ENCODE measurements at places on chromosomes 11 and 22. TPM values are rescaled to one million over a fixed set of nuclear protein-coding genes. Genes with fewer than 3 reads are reported as not detected.

- no peak overlapping the region for H3K27ac ChIP-seq
- DNase-seq, result no peak
- no peaks in the 10 kb centered on the region for H3K27me3 ChIP-seq
Observed at GRCh38 chr11:64791781-64792291, 11.2 kb downstream of the MAP4K2 start.

DNA sequence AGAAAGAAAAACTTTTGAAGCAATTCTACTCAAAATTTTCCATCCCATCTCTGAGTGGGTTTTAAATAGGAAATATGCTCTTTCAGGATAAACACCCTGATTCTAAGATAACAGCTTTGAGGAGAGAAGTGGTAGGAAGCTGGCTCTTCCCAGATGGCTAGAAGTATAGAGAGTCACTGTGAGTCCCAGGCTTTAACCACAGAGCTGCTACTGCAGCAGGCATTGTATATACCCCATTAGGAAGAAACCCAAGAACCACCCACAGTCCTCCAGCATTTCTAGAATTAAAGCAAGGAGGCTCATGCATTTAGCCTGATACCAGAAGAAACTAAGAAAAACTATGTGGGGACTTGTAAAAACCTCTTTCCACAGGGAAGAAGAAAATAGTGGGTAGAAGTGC lies 1405.6 kb upstream of the TENM4 start:
- DNase-seq, result no peak
- H3K4me1 ChIP-seq, result no peaks in the 10 kb centered on the region
- no peak overlapping the region for H3K27ac ChIP-seq
- no peaks in the 10 kb centered on the region for H3K27me3 ChIP-seq

DNA sequence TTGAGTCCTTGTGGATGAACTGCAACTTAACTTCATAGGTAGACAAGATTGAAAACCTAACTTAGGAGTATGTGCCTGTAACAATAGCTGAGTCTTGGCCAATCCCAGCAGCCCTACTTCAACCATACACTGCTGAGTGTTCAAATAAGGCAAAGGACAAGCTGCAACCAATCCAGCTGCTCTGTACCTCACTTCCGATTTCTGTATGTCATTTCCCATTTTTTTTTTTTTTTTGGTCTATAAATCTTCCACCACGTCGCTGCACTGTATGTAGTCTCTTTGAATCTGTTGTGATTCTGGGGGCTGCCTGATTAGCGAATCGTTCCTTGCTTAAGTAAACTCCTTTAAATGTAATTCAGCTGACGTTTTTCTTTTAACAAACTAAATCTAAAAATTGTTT lies 35.4 kb upstream of the FLI1 start:
- H3K4me3 ChIP-seq, result no peak overlapping the region
- no peaks in the 10 kb centered on the region for H3K36me3 ChIP-seq
- H3K27ac ChIP-seq, result no peak overlapping the region
- H3K27me3 ChIP-seq, result peaks cover 15% of the 10 kb centered on the region
- peaks cover 6% of the 10 kb centered on the region for H3K4me1 ChIP-seq
- no peak for DNase-seq

DNA sequence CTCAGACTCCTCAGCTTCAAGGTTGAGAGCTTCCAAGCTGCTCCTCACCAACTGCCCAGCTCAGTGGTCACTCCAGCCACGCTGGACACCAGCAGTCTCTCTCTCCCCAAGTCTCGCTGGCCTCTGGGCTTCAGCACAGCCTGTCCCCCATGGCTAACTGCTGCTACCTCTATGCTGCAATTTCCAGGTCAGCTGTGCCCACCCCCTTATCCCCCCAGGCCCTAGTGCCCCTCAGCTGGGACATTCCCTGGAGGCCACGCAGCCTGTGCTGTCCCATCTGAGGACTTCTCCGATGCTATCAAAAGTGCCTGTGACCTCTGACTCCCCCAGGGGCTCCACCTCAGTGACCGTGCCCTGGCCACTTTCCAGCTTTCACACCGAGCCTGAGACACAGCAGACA lies 37.5 kb upstream of the PHF21B start:
- H3K4me3 ChIP-seq, result no peak overlapping the region
- H3K27ac ChIP-seq, result no peak overlapping the region
- peaks cover 33% of the 10 kb centered on the region for H3K27me3 ChIP-seq

- H3K4me3 ChIP-seq, result peak within 1 kb of the TSS; percentile 80
- H3K27me3 ChIP-seq, result peaks cover 14% of the 10 kb centered on the region
- H3K27ac ChIP-seq, result peak within 1 kb of the TSS; percentile 72
- peaks cover 33% of the 10 kb centered on the region for H3K4me1 ChIP-seq
Observed at GRCh38 chr11:61294717-61295595, at the start of gene VWCE. Gene VWCE (minus strand): TSS chr11:61295316. CDS start chr11:61295037, 279 bp downstream.

DNA sequence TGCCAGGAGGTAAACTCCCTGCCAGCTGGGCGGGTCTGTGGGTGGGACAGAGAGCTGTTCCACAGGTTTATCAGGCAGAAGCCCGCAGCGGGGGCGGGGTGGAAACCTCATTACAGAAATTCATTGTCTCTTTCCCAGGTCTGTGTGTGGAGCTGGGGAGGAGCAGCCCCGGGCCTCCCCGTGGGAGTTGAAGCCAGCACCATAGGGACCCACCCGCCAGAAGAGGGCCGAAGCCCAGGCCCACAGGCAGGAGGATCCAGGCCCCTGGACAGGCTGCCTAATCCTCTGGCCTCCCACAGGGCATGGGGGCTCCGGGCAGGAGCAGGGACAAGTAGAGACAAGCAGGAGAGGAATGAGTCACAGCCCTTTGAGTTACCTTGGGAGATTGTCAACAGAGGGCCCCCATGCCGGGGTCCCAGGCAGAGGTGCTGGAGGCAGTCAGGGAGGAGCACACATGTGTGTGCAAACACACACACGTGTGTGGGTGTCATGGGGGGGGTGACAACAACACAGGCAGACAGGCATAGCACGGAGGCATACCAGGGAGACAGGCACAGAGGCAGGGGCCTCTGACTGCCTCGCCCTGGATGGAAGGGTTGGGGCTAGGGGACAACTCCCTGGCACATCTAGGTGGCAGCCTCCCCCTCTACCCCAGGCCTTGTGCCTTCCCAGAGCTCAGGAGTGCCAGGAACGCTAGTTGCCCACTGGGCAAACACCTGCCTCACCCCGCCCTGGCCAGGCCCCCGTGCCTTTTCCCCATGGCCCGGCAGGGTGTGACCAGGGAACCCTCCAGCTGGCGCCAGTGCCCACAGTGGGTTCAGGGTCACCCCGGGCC lies 1.4 kb downstream of the CDC42BPG start:
- DNase-seq, result no peak
- no peaks in the 10 kb centered on the region for H3K27me3 ChIP-seq
- no peaks in the 10 kb centered on the region for H3K36me3 ChIP-seq
- no peak overlapping the region for H3K4me3 ChIP-seq
- peaks cover 18% of the 10 kb centered on the region for H3K4me1 ChIP-seq

- peak; percentile 35 for DNase-seq
- H3K4me1 ChIP-seq, result peaks cover 28% of the 10 kb centered on the region
- peak overlapping the region; percentile 100 for H3K4me3 ChIP-seq
- no peaks in the 10 kb centered on the region for H3K27me3 ChIP-seq
- H3K36me3 ChIP-seq, result peaks cover 45% of the 10 kb centered on the region
Observed at GRCh38 chr11:66268952-66269905, 790 bp downstream of the RAB1B start.

DNA sequence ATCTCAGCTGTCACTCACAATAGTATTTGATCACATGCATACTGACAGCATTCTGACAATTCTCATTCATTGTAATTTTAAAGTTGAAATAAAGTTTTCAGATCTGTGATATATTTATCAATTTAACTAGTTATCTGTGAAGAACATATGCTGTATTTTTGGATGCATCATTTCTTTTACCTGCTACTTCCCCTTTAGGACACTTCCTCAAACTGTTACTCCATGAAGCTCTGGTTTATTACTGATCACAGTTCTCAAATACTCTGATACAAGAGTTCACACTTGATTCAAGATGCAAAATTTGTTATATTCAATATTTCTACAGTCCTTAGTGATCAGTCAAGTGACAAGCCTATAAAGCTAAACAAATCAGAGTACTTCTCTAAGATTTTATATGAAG lies 1655.2 kb downstream of the LRRC4C start:
- H3K36me3 ChIP-seq, result no peaks in the 10 kb centered on the region
- H3K27me3 ChIP-seq, result no peaks in the 10 kb centered on the region
- no peak for DNase-seq
- no peak overlapping the region for H3K27ac ChIP-seq
- H3K4me1 ChIP-seq, result no peaks in the 10 kb centered on the region

- peaks cover 43% of the 10 kb centered on the region for H3K36me3 ChIP-seq
- no peaks in the 10 kb centered on the region for H3K4me1 ChIP-seq
- no peak overlapping the region for H3K27ac ChIP-seq
- no peak for DNase-seq
- no peak overlapping the region for H3K4me3 ChIP-seq
- H3K27me3 ChIP-seq, result no peaks in the 10 kb centered on the region
Observed at GRCh38 chr11:11937433-11937832, 71.0 kb downstream of the DKK3 start.

GRCh38 chr11:96708219-96708878 lies 318.5 kb downstream of the JRKL start:
- H3K27ac ChIP-seq, result no peak overlapping the region
- H3K36me3 ChIP-seq, result no peaks in the 10 kb centered on the region
- no peak overlapping the region for H3K4me3 ChIP-seq
- no peaks in the 10 kb centered on the region for H3K27me3 ChIP-seq
- DNase-seq, result no peak
- H3K4me1 ChIP-seq, result no peaks in the 10 kb centered on the region

Gene FDXACB1
- 6.0 TPM for total RNA-seq

DNA sequence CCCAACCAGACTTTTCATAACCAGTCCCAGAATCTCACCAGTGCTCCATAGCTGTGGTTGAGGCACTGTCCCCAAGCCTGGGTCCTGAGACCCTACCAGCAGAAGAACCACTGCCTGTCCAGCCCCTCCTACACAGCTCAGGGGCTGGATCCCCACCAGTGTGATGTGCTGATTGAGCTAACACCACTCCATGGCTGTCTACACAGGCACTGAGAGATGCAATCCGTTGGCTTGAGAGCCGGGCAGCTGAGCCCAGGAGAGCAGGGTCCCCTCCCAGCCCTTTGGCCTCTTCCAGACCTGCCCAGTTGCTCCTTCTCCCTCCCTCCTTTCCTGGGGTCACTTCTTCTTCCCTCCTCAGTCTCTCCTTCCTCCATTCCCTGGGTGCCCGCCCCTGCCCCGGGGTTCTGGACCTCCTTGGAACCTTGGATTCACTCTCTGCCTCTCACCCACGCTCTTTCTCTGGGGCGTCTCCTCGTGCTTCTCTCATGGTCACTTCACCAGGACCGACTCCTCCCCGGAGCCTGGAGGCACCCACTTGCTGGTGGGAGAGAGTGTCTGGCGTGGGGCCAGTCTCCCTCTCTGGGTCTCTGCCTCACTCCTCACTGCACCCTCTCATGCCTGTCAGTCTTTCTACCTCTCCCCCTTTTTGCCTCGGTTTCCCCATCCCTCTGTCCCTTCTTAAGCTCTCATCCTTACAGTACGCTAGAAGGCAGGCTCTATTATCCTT lies 706 bp upstream of the SCYL1 start:
- H3K27ac ChIP-seq, result peak overlapping the region; percentile 93
- peak overlapping the region; percentile 74 for H3K4me3 ChIP-seq
- H3K27me3 ChIP-seq, result no peaks in the 10 kb centered on the region
- no peak for DNase-seq
- peaks cover 48% of the 10 kb centered on the region for H3K4me1 ChIP-seq
- peaks cover 16% of the 10 kb centered on the region for H3K36me3 ChIP-seq

Gene SYT8
- total RNA-seq, result not detected

Gene UBQLNL
- total RNA-seq, result 0.11 TPM

GRCh38 chr11:77723024-77723423 lies 85.4 kb upstream of the CLNS1A start:
- DNase-seq, result no peak
- H3K4me3 ChIP-seq, result no peak overlapping the region
- peaks cover 4% of the 10 kb centered on the region for H3K4me1 ChIP-seq
- no peak overlapping the region for H3K27ac ChIP-seq

Gene OR5A1
- total RNA-seq, result not detected

DNA sequence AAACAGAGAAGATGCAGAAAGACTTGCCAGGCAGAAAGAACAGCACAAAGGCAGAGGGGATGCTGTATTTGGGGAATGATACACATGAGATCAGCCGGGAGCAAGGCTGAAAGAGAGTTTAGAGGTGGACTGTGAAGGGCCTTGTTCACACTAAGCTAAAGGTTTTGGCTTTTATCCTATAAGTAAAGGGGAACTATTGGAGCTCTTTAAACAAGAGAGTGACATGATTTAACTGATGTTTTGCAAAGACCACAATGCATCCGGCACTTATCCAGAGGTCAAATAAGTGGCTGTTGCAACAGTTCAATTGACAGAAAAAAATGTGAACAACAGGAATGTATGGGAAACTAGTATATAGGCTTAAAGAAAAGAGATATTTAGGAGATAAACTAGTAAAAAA lies 64.7 kb upstream of the RRAS2 start:
- no peak overlapping the region for H3K27ac ChIP-seq
- no peak overlapping the region for H3K4me3 ChIP-seq
- no peak for DNase-seq
- H3K4me1 ChIP-seq, result no peaks in the 10 kb centered on the region

- no peak for DNase-seq
- H3K4me3 ChIP-seq, result no peak overlapping the region
- H3K27me3 ChIP-seq, result no peaks in the 10 kb centered on the region
- peaks cover 87% of the 10 kb centered on the region for H3K4me1 ChIP-seq
- peaks cover 77% of the 10 kb centered on the region for H3K36me3 ChIP-seq
Observed at GRCh38 chr11:65435981-65436411, 13.4 kb downstream of the NEAT1 start.

GRCh38 chr11:11409224-11409623 lies 56.2 kb upstream of the CSNK2A3 start:
- no peak overlapping the region for H3K4me3 ChIP-seq
- H3K4me1 ChIP-seq, result no peaks in the 10 kb centered on the region
- H3K27ac ChIP-seq, result no peak overlapping the region
- peaks cover 8% of the 10 kb centered on the region for H3K27me3 ChIP-seq
- no peaks in the 10 kb centered on the region for H3K36me3 ChIP-seq

GRCh38 chr11:110086892-110087309 lies 6.3 kb upstream of the ZC3H12C start:
- no peak overlapping the region for H3K27ac ChIP-seq
- no peaks in the 10 kb centered on the region for H3K4me1 ChIP-seq
- H3K27me3 ChIP-seq, result peaks cover 28% of the 10 kb centered on the region
- no peak for DNase-seq

DNA sequence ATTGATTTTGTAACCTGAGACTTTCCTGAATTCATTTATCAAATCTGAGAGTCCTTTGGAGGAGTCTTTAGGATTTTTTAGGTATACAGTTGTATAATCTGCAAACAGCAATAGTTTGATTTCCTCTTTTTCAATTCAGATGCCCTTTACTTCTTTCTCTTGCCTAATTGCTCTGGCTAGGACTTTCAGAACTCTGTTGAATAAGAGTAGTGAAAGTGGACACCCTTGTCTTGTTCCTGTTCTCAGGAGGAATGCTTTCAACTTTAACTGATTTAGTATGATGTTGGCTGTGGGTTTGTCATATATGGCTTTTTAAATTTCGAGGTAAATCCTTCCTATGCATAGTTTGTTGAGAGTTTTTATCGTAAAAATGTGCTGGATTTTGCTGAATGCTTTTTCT lies 227.4 kb downstream of the CSNK2A3 start:
- no peaks in the 10 kb centered on the region for H3K36me3 ChIP-seq
- H3K4me1 ChIP-seq, result no peaks in the 10 kb centered on the region
- H3K27ac ChIP-seq, result no peak overlapping the region
- peaks cover 3% of the 10 kb centered on the region for H3K27me3 ChIP-seq
- no peak overlapping the region for H3K4me3 ChIP-seq

All from activated CD4-positive, alpha-beta T cell treated with anti-CD3 and anti-CD28 coated beads for 36 hours (primary cell).